ENCODE measurements at places on chromosomes 1 and 21. TPM values are rescaled to one million over a fixed set of nuclear protein-coding genes. Genes with fewer than 3 reads are reported as not detected.
A peak's percentile ranks its signal among the peaks of the same experiment; 100 is the strongest.

FBLIM1 gene
- 37.4 TPM for total RNA-seq

LYPD8 gene
- not detected for total RNA-seq

OR6K3 gene
- 0.09 TPM for total RNA-seq

TTLL10 gene
- 4.8 TPM for total RNA-seq

- H3K4me3 ChIP-seq: no peak overlapping the region
- H3K36me3 ChIP-seq: peaks cover 19% of the 10 kb centered on the region
- H3K4me1 ChIP-seq: no peaks in the 10 kb centered on the region
- H3K27ac ChIP-seq: no peak overlapping the region
- H3K27me3 ChIP-seq: no peaks in the 10 kb centered on the region
- no peak for DNase-seq
These were observed 37.2 kb upstream of the EPHA8 start for GRCh38 chr1:22526098-22526497.

DNA sequence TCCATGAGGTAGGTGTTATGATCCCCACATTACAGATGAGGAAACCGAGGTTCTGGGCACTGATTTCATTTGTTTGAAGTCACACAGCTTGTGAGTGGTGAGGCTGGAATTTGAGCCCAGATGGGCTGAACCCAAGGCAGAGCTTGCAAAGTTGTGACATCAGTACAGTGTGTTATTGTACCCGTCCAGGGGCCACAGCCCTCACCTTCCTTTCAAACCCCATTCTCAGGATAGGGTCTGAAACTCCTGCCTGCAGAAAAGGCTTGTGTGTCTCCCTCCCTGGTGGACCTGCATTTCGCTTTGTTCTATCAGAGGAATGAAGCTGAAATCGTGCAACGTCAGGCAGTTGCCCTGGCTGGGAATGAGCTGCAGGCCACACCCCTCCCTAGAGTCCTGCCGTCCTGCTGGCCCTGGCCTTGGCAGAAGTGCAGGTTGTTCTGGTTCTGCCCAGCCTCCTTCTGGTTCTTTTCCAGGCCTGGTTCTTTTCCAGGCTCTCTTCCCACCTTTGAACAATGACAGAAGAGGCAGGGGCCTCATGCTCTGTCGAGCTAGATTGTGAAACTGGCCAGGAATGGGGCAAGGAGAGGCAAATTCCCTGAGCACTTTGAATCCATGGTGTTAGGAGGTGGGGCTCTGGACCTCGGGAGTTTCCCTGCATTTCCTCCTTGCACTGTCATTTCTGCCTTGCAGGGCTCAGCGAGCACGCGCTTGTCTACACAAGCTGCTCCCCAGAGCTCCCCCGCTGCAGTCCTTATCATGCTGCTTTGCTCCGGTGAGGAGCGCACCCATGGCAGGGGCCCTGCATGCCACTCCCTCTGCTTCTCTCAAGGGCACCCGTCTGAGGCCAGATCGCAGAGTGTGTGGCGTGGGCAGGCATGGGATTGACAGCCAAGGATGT, 8.2 kb upstream of the MYOM3 start:
- no peaks in the 10 kb centered on the region for H3K36me3 ChIP-seq
- DNase-seq: no peak
- H3K27ac ChIP-seq: peak overlapping the region; percentile 17
- no peaks in the 10 kb centered on the region for H3K4me1 ChIP-seq

DNA sequence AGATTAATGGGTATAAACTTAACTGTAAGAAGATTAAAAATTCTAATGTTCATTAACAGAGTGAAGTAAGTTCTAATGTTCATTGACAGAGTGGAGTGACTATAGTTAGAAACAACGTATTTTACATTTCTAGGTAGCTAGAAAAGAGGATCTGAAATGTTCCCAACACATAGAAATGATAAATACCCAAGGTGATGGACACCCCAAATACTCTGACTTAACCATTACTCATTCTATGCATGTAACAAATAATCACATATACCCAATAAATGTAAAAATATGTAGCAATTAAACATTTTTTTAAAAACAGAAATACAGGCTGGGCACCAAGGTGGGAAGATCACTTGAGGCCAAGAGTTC, 62.1 kb downstream of the ABL2 start:
- no peak overlapping the region for H3K27ac ChIP-seq
- H3K4me3 ChIP-seq: no peak overlapping the region
- H3K36me3 ChIP-seq: no peaks in the 10 kb centered on the region

DNA sequence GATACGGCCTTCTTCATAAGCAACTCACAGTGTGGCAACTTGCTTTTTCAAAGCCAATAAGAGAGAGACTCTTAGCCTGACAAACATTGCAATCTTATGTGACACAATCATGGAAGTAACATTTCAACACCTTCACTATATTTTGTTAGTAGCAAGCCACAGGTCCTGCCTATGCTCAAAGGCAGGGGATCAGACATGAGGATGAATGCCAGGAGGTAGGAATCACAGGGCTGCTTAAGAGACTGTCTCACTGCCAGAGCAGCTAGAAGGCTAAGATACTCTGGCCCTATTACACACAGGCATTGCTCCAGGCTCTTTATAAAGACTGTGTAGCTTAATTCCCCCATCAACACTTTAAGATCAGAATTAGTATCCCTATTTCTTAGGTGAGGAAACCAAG, 236.2 kb upstream of the KAZN start:
- H3K36me3 ChIP-seq: no peaks in the 10 kb centered on the region
- H3K27me3 ChIP-seq: no peaks in the 10 kb centered on the region
- no peak overlapping the region for H3K4me3 ChIP-seq
- no peaks in the 10 kb centered on the region for H3K4me1 ChIP-seq
- H3K27ac ChIP-seq: no peak overlapping the region

DNA sequence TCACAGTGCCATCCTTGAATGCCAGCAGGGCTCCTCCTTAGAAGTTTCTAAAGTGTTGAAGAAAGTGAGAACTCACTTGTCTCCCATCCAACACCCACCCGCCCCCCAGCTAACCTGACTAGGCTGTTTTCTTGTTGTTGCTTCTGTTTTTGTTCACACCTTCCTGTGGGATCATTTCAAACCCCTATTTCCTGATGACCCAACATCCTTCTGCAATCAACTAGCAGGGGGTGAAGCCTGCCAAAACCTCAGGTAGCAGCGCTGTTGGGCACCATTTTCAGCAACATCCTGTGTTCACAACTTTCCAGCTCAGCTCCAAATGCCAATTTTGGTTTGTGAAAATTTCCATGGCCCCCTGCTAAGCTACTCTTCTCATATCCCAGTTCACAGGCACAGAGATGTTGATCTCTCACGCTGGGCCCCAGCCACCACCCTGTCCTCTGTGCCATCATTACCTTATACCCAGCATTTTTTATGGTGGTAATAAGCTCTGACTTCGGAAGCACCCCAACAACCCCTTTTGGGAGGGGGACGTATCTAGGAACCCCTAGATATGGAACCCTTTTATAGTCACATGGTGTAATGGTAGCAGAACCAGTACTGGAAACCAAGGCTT, 41.4 kb downstream of the CDC7 start:
- H3K27ac ChIP-seq: no peak overlapping the region
- no peaks in the 10 kb centered on the region for H3K27me3 ChIP-seq
- H3K36me3 ChIP-seq: no peaks in the 10 kb centered on the region
- H3K4me3 ChIP-seq: no peak overlapping the region

- no peak overlapping the region for H3K4me3 ChIP-seq
- H3K36me3 ChIP-seq: no peaks in the 10 kb centered on the region
- no peaks in the 10 kb centered on the region for H3K4me1 ChIP-seq
- DNase-seq: no peak
- H3K27ac ChIP-seq: no peak overlapping the region
These were observed 490.8 kb upstream of the ADGRL4 start for GRCh38 chr1:79497193-79497773.

DNA sequence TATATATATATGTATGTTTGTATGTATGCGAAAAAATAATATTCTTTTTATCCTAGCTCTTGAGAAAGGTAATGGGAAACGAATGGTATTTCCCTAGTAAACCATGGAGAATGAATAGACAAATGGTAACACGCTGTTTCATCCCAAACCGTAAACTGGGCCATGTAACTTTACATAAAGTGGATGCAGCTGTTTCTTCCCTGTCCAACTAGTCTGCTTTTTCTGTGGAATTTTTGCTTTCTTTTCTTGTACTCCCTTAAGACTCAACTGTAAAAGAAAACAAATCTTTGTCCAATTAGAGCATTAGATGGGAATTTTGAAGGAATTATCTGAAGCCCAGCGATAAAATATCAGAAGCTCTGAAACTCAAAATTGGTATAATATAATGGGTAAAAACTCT, 198.1 kb downstream of the NFIA start:
- no peaks in the 10 kb centered on the region for H3K36me3 ChIP-seq
- no peak overlapping the region for H3K4me3 ChIP-seq
- no peak overlapping the region for H3K27ac ChIP-seq
- H3K4me1 ChIP-seq: peaks cover 42% of the 10 kb centered on the region
- DNase-seq: no peak
- H3K27me3 ChIP-seq: no peaks in the 10 kb centered on the region

GRCh38 chr1:181985936-181986906, 75.3 kb downstream of the ZNF648 start:
- H3K27ac ChIP-seq: no peak overlapping the region
- no peaks in the 10 kb centered on the region for H3K36me3 ChIP-seq
- no peak overlapping the region for H3K4me3 ChIP-seq

- H3K27ac ChIP-seq: peak within 1 kb of the TSS; percentile 95
- peaks cover 21% of the 10 kb centered on the region for H3K36me3 ChIP-seq
- H3K4me1 ChIP-seq: peaks cover 6% of the 10 kb centered on the region
- H3K27me3 ChIP-seq: no peaks in the 10 kb centered on the region
- peak; percentile 100 for DNase-seq
- H3K4me3 ChIP-seq: peak within 1 kb of the TSS; percentile 97
These were observed at the start of gene SMG5 for GRCh38 chr1:156282479-156283222. Gene SMG5, minus strand, starts transcription at chr1:156282825. Its CDS starts 145 bp downstream, at chr1:156282680.

GRCh38 chr1:39613250-39613649, 26.2 kb downstream of the HEYL start:
- no peak overlapping the region for H3K4me3 ChIP-seq
- no peak overlapping the region for H3K27ac ChIP-seq
- H3K36me3 ChIP-seq: no peaks in the 10 kb centered on the region
- no peaks in the 10 kb centered on the region for H3K4me1 ChIP-seq
- no peak for DNase-seq

GRCh38 chr1:155882235-155882634, 22.9 kb downstream of the SYT11 start:
- DNase-seq: no peak
- H3K27me3 ChIP-seq: no peaks in the 10 kb centered on the region
- peaks cover 6% of the 10 kb centered on the region for H3K36me3 ChIP-seq
- no peak overlapping the region for H3K27ac ChIP-seq
- no peaks in the 10 kb centered on the region for H3K4me1 ChIP-seq
- H3K4me3 ChIP-seq: no peak overlapping the region

DNA sequence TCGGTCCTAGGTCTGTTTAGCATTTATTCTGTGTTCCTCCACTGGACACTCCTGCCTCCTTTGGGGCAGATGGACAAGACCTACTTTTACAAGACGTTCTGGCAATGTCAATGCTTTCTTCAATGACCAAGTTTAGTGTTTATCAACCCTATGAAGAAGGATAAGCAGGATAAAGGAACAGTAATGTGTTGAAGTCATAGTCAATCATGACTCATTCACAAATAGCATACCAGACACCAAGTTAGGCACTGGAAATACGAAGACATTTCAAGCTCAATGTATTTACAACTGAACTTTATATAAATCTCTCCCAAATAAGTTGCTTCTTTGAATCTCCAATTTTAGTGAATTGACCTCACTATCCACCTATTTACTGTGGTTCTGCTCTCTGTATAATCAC, 4.8 kb upstream of the SLC35D1 start:
- no peak overlapping the region for H3K27ac ChIP-seq
- H3K4me3 ChIP-seq: no peak overlapping the region
- H3K36me3 ChIP-seq: no peaks in the 10 kb centered on the region
- no peaks in the 10 kb centered on the region for H3K4me1 ChIP-seq
- H3K27me3 ChIP-seq: peaks cover 57% of the 10 kb centered on the region

DNA sequence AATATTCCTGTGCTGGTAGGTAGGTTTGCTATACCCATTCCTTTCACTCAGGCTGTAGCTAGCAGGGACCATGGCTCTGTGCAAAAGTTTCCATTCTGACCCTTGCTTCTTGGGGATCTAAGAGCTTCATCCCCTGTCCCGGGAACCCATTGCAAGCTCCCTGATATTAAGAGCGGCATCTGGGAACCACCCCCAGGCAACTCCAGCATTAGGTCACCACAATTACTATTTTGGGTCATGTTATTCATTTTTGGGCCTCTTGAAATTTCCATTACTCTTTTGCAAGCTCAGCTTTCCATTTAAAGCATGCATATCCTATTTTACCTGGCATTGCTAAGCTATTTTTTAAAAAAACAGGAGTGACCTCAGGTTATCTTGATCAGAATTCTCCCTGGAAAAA, 22.1 kb upstream of the ACTRT2 start:
- no peaks in the 10 kb centered on the region for H3K4me1 ChIP-seq
- no peak overlapping the region for H3K27ac ChIP-seq
- H3K4me3 ChIP-seq: no peak overlapping the region

GRCh38 chr1:201647722-201648065, 108.8 kb downstream of the NAV1 start:
- no peak overlapping the region for H3K4me3 ChIP-seq
- H3K4me1 ChIP-seq: peaks cover 9% of the 10 kb centered on the region
- H3K36me3 ChIP-seq: no peaks in the 10 kb centered on the region
- H3K27me3 ChIP-seq: no peaks in the 10 kb centered on the region
- no peak overlapping the region for H3K27ac ChIP-seq

- no peaks in the 10 kb centered on the region for H3K4me1 ChIP-seq
- H3K36me3 ChIP-seq: no peaks in the 10 kb centered on the region
- no peaks in the 10 kb centered on the region for H3K27me3 ChIP-seq
- no peak overlapping the region for H3K27ac ChIP-seq
- H3K4me3 ChIP-seq: no peak overlapping the region
These were observed 76.2 kb upstream of the ANGPTL1 start for GRCh38 chr1:178946855-178947676.

- H3K4me3 ChIP-seq: no peak overlapping the region
- peaks cover 2% of the 10 kb centered on the region for H3K27me3 ChIP-seq
- H3K27ac ChIP-seq: no peak overlapping the region
- H3K4me1 ChIP-seq: no peaks in the 10 kb centered on the region
These were observed 12.1 kb upstream of the C1orf174 start for GRCh38 chr1:3911981-3912808.

DNA sequence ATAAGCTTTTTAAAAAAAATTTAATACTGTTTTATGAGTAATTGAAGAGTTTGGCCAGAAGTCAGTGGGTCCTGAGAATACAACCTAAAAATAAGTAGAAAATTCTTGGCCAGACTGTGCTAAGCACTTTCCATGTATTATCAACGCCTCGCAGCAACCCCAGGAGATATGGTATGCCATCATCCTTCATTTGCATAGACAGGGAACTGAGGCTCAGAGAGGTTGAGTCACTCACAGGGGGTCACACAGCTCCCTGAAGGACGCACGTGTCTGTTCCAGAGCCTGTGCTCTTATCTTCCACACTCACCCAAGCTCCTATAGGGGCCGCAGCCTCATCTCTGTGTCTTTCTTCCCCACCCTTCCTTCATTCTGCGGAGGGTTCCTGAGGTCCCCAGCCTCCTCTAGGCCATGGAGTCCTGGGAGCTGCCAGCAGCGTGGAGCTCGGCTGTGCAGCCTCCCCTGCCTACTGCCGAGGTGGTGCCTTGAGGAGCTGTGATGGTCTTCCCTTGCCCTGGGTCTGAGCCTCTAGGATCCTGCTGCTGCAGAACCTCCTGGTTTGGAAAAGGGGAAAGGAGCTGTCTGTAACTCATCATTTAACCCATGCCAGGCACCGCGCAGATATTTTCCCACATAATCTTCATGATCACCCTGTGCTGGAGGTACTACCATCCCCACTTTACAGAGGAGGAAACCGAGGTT, 30.3 kb upstream of the ECE1 start:
- no peaks in the 10 kb centered on the region for H3K36me3 ChIP-seq
- no peaks in the 10 kb centered on the region for H3K27me3 ChIP-seq
- no peak for DNase-seq
- H3K4me3 ChIP-seq: no peak overlapping the region
- H3K4me1 ChIP-seq: peaks cover 46% of the 10 kb centered on the region

GRCh38 chr1:198907423-198907746, 268.5 kb downstream of the PTPRC start:
- no peak for DNase-seq
- H3K27me3 ChIP-seq: no peaks in the 10 kb centered on the region
- H3K4me1 ChIP-seq: peaks cover 30% of the 10 kb centered on the region
- H3K36me3 ChIP-seq: peaks cover 4% of the 10 kb centered on the region

Measured in lung (tissue), 17 donors.